Kidney (tissue), 22 donors: ENCODE measurements at places on chromosomes 3 and 15. TPM values are rescaled to one million over a fixed set of nuclear protein-coding genes. Genes with fewer than 3 reads are reported as not detected.

DNA sequence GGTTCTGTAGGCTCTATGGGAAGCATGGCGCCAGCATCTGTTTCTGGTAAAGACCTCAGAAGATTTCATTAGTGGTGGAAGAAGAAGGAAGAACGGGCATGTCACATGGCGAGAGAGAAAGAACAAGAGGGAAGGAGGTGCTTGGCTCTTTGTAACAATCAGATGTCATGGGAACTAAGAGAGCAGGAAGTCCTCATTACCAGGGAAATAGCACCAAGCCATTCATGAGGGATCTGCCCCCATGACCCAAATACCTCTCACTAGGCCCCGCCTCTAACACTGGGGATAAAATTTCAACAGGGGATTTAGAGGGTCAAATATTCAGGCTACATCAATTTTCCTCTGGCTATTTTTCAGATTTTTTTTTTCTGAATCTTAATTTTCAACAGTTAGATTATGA is 954.3 kb downstream of the SQOR start:
- DNase-seq = no peak

GRCh38 chr15:99635794-99636193 is 70.0 kb downstream of the MEF2A start:
- DNase-seq = no peak

GRCh38 chr3:129942296-129942695 is 32.2 kb upstream of the TRH start:
- DNase-seq = peak; percentile 82

The USP50 gene
- 1.1 TPM for total RNA-seq

The MYLK gene
- 164 TPM for total RNA-seq
